Cerebellar nuclear complex (tissue), 1 donor: ENCODE measurements at places on chromosomes 11 and 22.

- DNase-seq = no peak
Observed at GRCh38 chr11:123594188-123594901, 60.1 kb downstream of the SCN3B start.

DNA sequence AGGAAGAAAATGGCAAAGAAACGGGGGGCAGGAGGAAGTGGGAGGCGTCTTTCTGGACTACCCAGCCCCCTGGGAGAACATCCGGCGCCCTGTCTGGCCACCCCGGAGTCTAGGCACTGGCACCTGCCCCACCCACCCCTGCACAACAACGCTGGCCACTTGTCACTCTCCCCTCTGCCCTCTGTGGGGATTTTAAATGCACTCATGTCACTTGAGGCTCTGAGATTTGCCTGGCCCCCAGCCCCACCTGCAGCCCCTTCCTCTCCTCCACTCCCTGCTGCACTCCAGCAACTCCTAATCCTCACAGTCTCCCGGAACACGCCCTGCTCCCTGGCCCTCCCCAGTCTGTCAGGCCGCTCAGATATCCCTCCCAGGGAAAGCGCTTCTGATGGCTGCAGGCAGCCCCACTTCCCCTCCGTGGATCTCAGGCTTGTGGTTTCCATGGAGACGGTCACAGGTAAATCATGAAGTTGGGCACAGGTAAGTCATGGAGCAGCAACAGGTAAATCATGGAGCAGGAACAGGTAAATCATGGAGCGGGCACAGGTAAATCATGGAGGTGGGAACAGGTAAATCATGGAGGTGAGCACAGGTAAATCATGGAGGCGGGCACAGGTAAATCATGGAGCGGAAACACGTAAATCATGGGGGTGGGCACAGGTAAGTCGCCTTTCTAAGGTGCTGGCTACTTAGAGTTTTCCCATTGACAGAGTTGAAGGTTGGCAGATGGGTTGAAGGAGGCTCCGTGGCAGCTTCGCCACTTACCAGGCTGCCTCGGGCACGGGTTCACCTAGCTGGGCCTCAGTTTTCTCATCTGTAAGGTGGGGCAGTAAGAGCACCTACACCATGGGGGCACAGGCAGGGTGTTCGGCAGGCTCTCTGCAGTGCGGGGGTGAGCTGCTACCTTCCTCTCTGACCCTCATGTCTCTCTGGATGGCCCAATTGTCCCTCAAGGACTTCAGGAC, 79.0 kb upstream of the SHISAL1 start:
- DNase-seq = no peak

DNA sequence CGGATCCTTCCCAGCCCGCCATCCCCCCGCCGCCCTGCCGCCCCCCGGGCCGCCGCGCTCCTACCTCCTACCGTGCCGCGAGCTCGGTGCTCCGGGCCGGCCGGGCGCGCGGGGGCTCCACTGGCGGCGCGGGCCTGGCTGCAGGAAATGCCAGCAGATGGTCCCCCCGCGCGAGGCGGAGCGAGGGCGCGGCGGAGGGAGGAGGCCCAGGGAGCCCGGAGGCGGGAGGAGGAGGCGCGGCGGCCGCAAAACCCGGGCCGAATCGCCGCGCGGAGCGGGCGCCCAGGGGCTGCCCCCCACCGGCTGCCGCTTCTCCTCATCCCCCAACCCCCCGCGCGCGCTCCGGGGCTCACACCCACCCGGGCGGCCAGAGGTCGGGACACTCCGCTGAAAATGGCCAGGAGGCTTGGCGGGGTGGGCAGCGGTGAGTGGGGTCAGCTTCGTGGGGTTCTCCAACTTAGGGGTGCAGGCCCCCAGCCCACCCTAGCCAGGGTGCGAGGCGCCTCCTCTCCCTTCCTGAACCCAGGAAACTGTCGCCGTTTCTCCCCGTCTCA, at the start of gene OSBPL5:
Gene OSBPL5, minus strand, starts transcription at position 159 of the 554 bp plus-strand sequence. CDS start 36,162 bp downstream, outside the sequence.
- DNase-seq = no peak

DNA sequence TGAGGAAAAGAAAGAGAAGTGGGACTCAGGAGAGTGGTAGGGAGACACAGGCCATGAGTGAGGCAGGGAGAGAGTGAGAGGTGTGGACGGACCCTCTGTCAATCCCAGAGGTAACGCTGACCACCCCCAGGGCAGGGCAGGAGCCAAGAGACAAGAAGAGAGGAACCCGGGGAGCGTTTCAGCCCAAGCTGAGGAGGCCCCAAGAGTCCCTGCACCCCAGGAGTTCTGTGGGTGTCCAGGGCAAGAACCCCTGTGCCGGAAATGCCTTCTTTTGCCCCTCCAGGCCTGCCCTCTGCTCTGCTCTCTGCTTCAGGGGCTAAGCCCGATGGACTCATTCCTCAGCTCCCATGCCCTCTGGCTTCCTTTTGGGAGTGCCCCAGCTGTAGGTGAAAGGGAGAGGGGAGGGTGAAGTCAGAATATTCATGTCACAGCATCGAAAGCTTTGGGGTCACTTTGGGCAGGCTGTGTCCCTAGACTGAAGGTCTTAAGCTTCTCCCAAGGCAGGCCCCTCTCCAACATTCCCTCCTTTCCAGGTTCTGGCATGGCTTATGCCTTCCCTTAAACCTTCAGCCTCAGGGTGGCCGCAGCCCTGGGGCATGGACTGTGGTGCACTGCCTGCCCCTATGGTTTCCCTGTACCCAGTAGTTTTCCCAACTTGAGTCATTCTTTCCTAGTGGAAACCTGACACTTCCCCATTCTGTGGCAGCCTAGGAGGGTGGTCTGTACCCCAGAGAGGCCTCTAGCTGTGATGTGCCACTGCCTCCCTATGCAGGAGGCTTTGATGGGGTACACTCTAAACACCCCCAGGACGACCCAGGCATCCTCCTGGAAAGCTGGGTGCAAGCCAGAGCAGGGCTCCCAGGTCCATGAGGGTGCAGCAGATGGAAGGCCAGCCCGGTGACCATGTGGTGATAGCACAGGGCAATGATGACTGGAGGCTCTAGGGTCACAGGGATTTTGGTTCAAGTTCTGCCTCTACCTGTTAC, 27.1 kb downstream of the MYEOV start:
- DNase-seq = no peak

DNA sequence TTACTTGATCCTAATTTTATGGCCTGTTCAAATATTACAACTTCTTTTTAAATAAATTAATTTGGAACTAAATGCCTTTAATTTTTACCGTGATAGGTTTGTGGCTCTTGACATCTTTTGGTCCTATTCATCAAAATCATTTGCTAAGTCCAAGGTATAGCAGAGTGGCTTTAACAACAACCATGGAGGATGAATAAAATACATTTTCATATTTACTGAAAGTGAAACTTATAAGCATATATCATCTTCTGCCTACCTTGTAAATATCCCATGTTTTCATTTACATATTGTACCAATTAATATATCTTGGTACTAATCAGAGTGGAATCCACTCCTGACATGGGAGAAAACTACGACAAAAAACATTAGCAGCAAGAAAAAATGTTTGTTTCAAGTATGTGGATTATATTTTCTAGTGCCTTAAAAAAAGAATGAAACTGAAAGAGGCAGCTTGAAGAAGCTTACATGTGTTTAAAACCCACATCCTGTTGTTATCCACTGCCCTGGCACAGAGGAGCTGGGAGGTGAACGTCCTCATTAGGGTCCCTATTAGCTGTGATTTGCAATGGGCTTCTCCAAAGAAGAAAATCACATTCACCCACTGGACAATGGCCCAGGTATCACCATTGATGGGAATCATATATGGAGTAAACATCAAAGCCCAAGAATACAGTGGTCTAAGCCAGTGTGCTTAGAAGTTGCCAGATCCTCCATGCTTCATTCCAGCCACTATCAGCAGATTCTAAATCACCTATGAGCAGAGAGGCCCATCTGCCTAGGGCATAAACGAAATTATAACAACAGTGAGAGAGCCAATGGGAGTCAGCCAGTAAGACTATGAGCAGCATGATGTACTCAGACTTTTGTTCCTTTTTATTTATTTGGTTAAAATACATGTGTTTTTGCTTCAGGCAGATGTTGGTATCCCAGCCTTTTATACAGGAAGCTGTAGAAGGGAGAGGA, 84.7 kb downstream of the MAML2 start:
- no peak for DNase-seq

GRCh38 chr11:100061006-100061405, 626.1 kb upstream of the ARHGAP42 start:
- DNase-seq = no peak

- DNase-seq = no peak
Observed at GRCh38 chr22:45413368-45414211, at the start of the genes RIBC2 and SMC1B. Gene RIBC2 (plus strand): TSS chr22:45413693. CDS start chr22:45413887, 194 bp downstream. Gene SMC1B (minus strand): TSS chr22:45413599. CDS start chr22:45413567, 32 bp downstream.

DNA sequence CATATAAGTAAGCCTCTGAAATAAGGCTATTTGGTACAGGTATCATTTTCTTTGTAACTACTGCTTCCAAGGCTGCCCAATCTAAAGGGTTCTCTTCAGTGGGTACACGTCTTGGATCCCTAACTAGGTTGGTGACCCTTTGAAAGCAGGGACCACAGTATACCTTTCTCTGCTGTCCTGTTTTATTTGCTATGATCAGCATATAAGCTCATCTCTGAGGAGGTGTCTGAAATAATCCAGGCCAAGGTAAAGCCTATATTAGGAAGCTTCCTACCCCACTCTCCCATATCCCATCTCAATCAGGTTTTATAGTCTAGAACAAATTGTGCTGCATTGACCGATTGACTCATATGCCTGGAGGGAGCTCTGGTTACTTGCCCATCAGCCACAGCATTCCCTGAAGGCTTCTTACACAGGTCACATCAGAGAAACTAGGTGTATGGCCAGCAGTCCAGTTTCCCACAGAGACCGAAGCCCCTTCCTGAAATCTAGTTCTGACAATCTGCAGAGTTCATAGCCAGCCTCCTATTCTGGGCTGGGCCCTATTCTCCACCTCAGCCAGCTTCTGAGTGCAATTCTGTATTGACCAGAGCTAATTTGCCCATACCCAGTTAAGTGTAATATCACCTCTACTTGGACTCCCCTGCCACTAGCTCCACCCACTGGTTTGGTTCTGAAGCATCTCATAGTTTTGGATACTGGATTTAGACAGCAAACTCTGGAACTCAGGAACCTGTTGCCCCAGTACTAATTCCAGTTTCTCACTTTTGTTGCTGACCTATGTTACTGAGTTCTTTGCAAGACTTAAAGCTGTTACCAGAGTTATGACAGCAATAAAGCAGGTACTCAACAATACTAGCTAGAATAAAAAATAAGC, 62.1 kb upstream of the ARHGAP20 start:
- DNase-seq = no peak

DNA sequence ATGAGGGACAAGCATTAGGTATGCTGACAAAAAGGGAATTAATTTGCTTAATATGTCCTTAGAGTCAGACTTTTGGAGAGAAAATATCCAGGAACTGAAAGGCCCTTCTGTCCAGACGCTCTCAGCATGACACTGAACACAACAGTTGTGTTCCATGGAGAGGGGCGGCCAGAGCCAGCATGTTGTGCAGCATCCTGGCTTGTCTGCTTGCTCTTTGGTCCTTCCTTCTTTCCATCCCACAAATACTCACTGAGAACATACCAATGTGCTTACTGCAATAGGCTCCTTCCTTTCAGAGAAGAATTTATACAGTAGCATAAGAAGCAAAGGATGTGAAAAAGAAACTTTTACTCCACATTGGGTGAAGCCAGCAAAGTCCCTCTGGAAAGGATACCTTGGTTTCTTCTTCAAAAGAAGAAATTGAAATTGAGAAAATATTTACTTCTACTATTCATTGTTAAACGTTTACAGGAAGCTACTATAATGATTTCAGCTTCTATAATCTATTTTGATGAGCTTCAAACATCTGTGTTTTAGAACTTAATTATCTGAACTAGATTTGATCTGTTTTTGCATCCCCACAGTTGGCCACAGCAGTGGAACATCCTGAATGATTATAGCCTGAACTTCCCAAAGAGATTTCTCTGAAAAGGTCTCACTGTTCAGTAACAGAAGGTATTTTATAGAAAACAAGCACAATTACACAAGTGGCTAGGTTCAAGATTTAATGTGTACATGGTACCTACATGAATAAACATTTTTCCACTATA, 304.1 kb upstream of the PITPNB start:
- DNase-seq = no peak

DNA sequence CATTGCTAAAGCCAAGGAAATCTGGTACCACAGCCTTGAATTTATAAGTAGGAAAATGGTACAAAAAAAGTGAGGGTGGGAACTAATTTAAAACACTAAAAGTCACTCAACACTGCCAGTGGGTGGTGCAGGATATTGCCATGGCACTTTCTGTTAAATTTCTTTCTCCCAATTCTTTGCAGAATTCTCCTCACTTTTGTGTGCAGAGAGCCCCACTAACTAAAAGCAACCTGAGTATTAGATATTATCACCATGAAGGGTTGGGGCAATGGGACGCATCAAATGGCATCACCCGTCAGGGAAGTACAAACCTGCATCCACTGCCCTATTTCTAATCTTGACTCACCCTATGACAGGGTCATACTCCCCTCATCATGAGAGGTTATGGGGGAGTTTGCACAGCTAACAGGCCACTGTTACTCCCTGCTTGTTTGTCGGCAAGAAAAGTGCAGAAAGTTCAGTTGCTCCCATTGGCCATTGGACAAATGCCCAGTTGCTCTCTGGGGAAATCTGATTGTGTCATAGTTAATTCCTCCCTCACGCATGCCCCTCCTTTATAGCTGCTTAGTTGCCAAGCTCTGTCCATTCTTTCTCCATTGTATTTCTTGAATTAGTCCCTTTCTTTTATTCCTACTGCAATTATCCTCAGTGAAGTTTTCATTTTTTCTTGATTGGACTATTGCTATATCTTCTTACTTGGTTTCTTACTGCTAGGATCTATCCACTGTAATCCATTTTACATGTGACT, 93.8 kb upstream of the BLID start:
- no peak for DNase-seq

DNA sequence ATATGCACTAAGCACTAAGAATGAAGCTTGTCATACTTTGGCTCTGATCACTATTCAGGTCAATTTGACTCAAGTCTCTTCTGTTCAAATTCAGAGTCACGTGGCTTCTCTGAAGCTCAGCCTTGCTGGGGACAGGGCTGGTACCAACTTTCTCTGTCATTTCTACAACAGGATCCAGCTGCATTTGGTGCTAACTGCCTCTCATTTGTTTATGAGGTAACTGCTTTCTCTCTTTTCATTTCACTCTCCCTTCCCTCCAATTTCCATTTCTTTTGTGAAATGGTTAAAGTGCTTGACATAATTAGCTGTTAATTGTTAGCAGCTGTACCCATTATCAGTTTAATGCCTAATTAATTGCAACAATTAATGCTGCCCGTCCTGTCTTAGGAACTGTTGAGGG, 259.7 kb upstream of the PLET1 start:
- DNase-seq = no peak

DNA sequence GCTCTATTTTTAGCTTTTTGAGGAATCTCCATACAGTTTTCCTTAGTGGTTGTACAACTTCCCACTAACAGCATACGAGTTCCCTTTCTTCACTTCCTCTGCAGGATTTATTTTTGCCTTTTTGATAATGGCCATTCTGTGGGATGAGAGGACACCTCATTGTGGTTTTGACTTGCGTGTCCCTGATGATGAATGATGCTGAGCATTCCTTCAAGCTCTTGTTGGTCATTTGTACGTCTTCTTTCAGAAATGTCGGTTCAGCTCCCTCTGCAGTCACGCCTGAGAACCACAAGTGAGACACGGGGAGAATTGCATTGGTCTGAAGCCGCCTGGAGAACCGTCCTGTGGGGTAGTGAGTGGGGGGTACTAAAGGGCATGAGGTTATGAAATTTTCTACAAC, 2.0 kb upstream of the KRTAP5-10 start:
- DNase-seq = no peak
